ENCODE measurements at places on chromosomes 4 and X.
A peak's percentile ranks its signal among the peaks of the same experiment; 100 is the strongest.

- DNase-seq: no peak
Measured at GRCh38 chr4:38630519-38630918, 33.5 kb upstream of the KLF3 start.

DNA sequence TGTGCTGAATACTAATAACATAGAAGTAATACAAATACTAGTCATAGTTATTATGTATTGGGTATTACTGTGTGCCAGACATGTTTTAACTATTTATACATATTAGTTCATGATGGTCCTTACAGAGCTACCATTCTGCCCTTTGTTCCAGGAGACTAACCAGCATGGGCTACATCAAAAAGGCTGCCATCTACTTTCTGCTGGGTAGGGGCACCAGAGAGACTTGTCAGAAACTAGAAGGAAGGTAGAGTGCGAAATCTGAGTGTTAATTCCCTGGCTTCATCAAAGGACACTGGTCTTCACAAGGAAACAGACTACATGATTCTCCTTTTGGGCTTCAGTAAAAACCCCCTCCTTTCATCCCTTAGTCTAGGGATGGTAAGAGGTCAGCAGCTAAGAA is 347.8 kb downstream of the GBA3 start:
- no peak for DNase-seq

- DNase-seq: no peak
Measured at GRCh38 chr4:126470862-126471261, 1156.1 kb downstream of the FAT4 start.

- DNase-seq: peak; percentile 32
Measured at GRCh38 chrX:102345916-102346315, 93.9 kb downstream of the NXF2B start.

DNA sequence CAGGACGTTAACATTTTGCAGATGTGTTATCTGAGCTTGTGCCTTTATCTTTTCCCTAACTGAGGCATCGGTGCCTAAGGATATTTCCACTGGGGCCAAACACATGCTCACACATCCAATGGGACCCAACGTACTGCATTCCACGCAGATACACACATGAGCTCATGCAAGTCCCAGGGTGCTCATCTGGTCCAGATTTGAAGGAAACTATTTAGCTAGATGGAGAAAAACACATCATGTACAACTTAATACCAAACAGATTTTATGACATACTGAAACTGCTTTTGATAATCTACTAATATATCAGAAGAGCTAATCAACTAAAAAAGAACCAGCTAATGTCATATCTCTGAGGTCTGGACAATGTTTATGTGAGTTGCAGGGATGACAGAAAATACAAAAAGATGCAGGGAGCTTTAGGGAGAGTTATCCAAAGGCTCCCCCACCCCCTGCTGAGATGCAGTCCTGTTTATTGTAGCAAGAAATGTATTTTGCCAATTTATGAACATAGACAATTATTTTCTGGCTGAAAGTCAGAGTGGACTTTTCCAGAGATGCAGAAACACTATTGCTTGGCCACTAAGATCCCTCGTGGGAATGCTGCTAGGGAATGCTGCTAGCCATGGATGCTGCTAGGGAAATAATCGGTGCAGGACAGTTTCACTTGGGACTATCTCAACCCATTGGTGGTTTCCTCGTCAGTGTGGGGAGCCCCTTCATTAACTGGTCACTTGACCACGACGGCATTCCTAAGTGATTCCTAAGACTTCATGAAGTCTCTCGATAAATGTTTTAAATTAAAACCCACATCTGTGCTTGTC is 172.8 kb downstream of the SMIM20 start:
- DNase-seq: no peak

DNA sequence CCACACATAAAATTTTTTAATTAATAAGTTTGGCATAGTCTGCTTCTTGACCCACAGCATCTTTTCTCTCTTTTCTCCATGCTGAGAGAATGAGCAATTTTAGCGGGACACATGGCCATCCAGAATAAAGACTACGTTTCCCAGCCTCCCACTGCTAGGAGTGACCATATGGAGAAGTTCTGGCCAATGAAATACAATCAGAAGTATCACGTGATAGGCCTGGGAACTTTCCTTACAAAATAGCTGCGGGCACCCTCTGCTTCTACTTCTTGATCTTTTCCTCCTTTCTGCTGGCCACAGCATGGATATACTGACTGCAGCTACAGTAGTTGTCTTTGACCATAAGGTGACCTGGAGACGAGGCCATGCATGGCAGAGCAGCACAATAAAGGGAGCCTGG is 348.0 kb downstream of the BCOR start:
- no peak for DNase-seq

GRCh38 chr4:79198951-79199587 is 126.8 kb downstream of the NAA11 start:
- DNase-seq: no peak

GRCh38 chr4:3252831-3253641 is 4.1 kb downstream of the MSANTD1 start:
- DNase-seq: no peak

DNA sequence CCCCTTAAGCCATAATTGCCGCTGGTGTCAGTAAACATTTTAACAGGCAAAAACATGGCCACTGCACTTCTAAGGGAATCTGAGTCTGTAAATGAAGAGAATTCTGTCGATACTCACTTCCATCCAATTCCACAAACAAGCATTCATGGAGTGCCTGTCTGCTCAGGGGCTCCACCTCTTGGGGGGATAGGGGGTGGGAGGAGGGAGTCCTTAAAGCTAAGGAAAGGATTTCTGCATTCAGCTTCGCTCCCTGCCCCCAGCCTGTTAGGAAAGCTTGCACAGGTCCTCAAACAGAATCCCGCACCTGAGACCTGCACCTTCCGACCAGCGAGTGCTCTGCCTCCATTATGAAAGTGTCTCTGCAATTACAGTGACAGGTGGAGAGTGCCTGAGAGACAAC is 130.2 kb upstream of the KIT start:
- no peak for DNase-seq

- DNase-seq: no peak
Measured at GRCh38 chr4:16627999-16628398, 270.4 kb downstream of the LDB2 start.

GRCh38 chrX:15430076-15430475 is 45.9 kb upstream of the VEGFD start:
- DNase-seq: no peak

GRCh38 chr4:120431180-120431579 is 364.5 kb upstream of the MAD2L1 start:
- DNase-seq: no peak

DNA sequence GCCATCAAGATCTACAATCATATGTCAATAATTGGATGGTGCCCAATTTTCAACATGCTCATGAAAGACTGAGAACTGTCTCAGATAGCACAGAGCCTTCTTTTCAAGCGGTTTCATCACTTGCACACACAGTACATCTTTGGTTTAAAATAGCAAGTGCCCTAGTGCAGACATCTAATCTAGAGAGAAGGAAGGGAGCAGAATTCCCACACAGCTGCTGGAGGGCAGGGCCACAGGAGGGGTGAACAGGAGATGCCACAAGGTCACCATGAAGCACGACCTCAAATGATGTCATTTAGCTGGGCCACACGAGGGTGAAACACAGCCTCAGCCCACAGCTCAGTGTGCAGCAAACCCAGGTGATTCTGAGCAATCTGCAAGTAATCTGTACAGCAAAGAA is 24.3 kb downstream of the LEF1 start:
- DNase-seq: no peak

DNA sequence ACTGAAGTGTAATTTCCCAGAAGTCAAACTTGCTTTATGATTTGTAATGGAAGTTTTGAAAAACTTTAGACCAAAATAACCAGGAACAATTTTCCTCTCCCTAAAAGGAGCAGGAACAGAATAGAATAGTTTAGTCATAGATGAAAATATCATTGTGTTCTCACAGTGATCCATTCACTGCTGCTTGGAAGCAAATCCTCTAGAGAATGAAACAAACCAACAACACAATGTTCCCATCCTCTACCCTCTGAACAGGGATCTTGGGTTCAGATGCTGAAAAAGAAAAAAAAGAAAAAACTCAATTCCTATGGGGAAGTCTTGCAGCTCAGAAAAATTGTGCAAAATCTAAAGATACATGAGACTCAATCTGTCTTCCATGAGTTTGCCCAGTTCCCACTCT is 12.2 kb downstream of the DSPP start:
- peak; percentile 34 for DNase-seq

DNA sequence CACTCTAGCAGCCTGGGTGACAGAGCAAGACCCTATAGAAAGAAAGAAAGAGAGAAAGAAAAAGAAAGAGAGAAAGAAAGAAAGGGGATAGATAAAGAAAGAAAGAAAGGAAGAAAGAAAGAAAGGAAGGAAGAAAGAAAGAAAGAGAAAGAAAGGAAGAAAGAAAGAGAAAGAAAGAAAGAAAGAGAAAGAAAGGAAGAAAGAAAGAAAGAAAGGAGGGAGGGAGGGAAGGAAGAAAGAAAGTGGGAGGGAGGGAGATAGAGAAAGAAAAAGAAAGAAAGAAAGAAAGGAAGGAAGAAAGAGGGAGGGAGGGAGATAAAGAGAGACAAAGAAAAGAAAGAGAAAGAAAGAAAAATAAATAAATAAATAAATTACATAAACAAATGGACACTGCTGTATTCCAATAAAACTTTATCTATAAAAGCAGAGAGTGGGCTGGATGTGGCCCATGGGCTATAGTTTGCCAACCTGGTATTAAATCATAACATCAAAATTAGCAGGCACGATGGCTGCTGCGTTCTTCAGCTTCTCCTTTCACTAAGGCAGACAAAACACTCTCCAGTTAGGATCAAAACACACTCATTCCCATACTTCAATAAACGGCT is 165.0 kb downstream of the ZNF674 start:
- DNase-seq: no peak

GRCh38 chr4:77263247-77263646 is 106.2 kb downstream of the CCNG2 start:
- no peak for DNase-seq

GRCh38 chr4:40548256-40548655 is 81.4 kb downstream of the RBM47 start:
- no peak for DNase-seq

Data from Ammon's horn (tissue), 1 donor.